ENCODE measurements at places on chromosomes 2 and 18. TPM values are rescaled to one million over a fixed set of nuclear protein-coding genes. Genes with fewer than 3 reads are reported as not detected.

Gene OXER1
- total RNA-seq, result 1.7 TPM

Gene PDE1A
- total RNA-seq, result 27.4 TPM

Gene LYPD1
- total RNA-seq, result 17.4 TPM

Gene CXCR1
- not detected for total RNA-seq

Gene HAAO
- 3.5 TPM for total RNA-seq

GRCh38 chr2:105254531-105255210, 13.1 kb downstream of the GPR45 start:
- DNase-seq, result no peak

GRCh38 chr2:206611191-206611590, 31.1 kb upstream of the FAM237A start:
- no peak for DNase-seq

DNA sequence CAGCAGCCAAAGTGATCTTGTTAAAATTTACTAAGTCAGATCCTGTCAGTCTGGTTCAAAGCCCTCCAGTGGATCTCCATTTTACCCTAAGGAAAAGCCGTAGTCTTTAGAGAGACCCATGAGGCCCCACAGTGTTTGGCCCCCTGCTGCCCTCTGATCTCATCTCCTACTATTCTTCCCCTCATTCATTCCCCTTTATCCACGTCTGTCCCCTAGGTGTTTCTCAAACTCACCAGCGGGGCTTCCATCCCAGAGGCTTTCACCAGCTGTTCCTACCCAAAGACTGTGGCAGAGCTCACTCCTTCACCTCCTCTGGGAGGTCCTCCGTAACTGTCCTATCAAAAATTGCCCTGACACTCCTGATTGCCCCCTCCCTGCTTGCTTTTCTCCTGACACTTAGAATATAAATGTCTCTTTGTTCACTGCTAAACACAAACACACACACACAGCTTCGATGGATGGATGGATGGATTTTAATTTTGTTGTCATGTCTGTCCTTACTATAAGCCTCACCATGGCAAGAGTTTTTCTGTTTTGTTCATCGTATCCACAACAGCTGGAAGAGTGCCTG, 26.1 kb downstream of the LIMS1 start:
- no peak for DNase-seq

GRCh38 chr2:158297606-158298005, 158.9 kb downstream of the CCDC148 start:
- DNase-seq, result no peak

DNA sequence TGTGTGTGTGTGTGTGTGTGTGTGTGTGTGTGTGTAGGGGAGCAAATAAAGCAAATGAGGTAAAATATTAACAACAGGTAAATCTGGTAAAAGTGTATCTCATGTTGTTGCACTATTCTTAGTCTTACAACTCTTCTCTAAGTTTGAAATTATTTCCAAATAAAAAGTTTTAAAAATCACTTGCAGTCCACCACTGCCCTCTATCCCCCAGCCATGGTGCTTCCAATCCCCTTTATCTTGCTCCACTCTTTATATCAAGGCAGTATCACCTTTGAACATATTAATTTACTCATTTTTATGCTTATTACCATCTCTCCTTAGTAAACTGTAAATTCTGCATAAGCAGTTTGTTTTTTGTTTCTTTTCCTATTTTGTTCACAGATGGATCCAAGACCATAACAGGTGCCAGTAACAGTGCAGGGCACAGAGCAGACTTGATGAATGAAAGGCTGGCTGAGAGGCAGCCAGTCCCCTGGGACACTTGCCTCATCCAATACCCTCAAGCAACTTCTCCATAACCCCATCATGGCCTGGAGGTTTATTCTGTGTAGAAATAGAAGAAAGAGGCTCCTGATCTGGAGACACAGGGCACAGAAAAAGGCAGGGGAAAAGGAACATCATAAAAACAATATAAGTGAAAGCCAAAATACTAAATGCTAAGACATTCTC, 67.6 kb downstream of the LDAH start:
- DNase-seq, result no peak

GRCh38 chr2:58616961-58617360, 375.8 kb upstream of the FANCL start:
- no peak for DNase-seq
